SW480 (cell line): ENCODE measurements at places on chromosomes 2 and 18.

DNA sequence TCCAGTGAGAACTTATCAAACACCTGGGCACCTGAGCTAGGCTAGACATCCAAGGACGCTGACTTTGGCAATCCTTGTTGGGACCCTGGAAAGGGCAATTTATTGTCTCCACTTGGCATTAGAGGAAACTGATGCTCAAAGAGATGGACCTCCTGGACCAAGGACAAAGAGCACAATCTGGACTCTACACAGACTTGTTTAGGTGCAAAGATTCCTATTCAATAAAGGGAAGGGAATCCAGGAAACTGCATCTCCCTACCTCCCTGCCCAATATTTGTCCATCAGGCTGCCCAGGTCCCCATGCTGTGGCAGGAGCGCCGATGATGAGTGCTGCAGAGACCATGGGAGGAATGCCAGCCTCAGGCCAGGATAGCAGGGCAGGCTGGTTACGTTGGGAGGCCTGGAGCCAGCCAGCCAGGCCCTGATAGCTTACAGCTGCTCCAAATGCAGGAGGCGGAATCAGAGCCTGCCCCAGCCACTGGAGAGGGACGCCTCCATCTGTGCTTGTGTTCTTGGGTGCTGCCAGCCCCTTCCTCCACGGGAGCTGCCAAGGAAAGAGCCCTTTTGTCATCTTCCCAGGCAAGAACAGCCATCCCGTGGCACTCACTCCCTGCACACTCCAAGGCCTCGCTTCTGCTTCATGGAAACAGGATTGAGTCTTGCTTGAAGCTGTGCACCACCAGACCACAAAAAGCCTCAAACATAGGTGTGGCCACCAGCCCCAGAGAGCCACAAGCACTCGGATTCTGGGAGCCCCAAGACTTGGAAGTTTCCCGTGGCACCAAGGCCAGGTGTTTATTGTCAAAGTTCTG, 60.0 kb downstream of the HS1BP3 start:
- no peak for DNase-seq

DNA sequence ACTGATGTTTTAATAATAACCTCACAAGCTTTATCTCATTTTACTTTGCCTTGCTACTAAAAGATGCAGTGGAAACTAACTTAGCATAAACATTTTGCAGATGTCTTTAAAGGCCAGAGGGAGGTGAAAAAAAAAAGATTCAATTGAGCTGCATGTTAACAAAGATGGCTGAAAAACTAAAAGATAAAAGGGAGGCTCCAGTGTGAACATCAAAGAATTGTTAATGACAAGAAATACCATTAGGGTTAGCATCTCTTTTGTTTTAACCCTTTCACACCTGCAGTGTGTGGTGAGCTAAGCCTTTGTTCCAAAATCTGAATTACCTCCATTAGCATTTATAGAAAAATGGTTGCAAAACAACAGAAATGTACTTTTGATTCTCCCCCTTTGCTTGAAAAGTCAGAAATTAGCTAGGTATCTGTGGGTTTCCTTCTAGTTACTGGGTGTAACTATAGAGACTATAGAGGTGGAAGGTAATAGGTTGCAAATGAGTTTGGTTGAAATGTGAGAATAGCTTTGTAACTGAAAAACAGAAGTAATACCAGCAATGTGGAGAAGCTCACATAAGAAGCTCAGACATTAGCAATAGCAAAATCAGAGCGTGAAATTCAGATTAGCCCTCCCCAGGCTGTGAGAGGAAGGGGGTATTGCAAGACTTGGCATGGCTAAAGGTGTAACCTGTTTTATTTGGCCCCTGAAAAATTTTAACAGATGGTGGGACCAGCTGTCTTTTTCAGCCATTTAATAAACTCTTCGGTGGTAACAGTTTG, 34.8 kb upstream of the SP5 start:
- peak; percentile 93 for DNase-seq

GRCh38 chr2:203534621-203535077, 452 bp downstream of the RAPH1 start:
- DNase-seq, result peak; percentile 21

DNA sequence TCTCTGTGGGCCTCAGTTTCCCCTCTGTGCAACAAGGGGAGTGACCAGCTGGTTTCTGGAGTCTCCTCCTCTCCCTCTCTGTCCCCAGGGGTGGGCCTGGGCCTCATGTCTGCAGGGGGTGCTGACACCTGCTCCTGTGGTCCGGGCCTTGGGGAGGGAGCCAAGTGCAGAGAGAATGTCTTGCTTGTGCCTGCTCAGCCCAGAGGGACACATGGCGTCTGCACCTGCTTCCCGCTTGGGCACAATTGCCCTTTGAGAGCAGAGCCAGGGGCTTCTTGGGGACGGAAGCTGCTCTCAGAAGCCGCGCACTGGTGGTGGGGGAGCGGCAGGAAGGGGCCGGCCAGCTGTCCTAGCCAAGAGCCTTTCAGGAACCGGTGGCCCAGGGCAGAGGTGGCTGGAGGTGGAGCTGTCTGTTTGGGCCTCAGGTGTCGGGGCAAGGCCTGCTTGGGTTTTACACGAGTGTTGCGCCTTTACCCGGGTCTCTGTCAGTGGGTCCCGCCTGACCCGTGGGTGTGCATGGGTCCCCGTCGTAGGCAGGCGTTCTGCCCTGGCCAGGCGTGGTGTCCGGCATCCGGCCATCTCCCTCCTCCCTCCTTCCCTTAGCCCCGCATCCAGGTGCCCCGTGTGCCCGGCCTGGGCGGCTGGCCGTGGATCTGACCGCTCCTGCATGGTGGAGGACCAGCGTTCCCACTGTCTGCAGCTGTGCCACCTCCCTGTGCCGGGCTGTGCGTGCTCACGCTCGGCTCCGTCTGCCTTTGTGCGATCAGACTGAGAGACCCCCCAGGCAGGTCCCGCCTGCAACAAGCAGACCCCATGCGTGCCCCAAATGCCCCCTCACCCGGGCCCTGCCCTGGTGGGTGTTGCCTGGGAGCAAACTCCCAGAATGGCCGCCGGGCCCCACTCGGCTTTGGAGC, 4.0 kb downstream of the NEU4 start:
- DNase-seq, result no peak

- DNase-seq, result no peak
These were observed 16.3 kb downstream of the SNED1 start for GRCh38 chr2:241014764-241015163.
